ENCODE measurements at places on chromosomes 2 and 18. TPM values are rescaled to one million over a fixed set of nuclear protein-coding genes. Genes with fewer than 3 reads are reported as not detected.

DNA sequence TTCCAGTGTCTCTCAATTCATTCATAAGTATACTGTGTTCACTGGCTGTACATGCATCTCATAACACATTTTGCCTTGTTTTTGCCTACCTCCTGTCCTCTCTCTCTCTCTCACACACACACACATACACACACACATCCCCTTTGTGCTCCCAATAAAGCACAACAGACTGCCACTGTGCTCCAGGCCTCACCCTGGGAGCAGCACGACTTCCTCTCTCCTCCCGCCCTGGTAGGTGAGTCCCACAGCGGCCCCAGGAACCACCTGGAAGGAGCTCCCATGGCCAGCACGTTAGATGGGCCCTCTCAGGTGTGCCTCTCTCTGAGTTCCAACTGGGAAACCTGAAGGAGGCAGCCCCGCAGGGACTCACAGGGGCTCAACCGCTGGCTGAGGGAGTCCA lies 65.4 kb downstream of the MARCHF4 start:
- H3K27me3 ChIP-seq, result no peaks in the 10 kb centered on the region
- DNase-seq, result no peak
- no peak overlapping the region for H3K27ac ChIP-seq

GRCh38 chr2:6228251-6228650 lies 536.1 kb downstream of the SOX11 start:
- no peak overlapping the region for H3K27ac ChIP-seq
- no peak overlapping the region for H3K4me3 ChIP-seq
- no peaks in the 10 kb centered on the region for H3K36me3 ChIP-seq
- no peak for DNase-seq
- H3K27me3 ChIP-seq, result no peaks in the 10 kb centered on the region
- H3K4me1 ChIP-seq, result no peaks in the 10 kb centered on the region

DNA sequence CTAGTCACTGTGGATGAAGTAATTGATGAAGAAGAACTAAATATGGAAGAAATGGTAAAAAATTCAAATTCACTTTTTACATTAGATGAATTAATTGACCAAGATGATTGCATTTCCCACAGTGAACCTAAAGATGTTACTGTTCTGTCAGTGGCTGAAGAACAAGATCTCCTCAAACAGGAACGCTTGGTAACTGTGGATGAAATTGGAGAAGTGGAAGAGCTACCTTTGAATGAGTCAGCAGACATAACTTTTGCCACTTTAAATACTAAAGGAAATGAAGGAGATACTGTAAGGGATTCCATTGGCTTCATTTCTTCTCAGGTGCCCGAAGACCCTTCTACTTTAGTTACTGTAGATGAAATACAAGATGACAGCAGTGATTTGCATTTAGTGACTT lies 26.6 kb upstream of the DYSF start:
- DNase-seq, result no peak
- no peak overlapping the region for H3K4me3 ChIP-seq
- no peaks in the 10 kb centered on the region for H3K4me1 ChIP-seq
- H3K27me3 ChIP-seq, result no peaks in the 10 kb centered on the region

- peak overlapping the region; percentile 99 for H3K27ac ChIP-seq
- H3K36me3 ChIP-seq, result peaks cover 4% of the 10 kb centered on the region
- H3K27me3 ChIP-seq, result peaks cover 7% of the 10 kb centered on the region
- H3K4me1 ChIP-seq, result peaks cover 64% of the 10 kb centered on the region
- H3K4me3 ChIP-seq, result peak overlapping the region; percentile 96
Measured at GRCh38 chr2:225040856-225041206, 1.4 kb downstream of the DOCK10 start.

Gene MC2R
- not detected for total RNA-seq

Gene CTAGE1
- total RNA-seq, result not detected

Gene MROH2A
- not detected for total RNA-seq

Data from activated T-cell treated with anti-CD3 and anti-CD28 coated beads, Interleukin-2, amount 50 U/mL, for 72 hours (primary cell).